ENCODE measurements at places on chromosomes 1 and 21. TPM values are rescaled to one million over a fixed set of nuclear protein-coding genes. Genes with fewer than 3 reads are reported as not detected.

The FCRL1 gene
- not detected for total RNA-seq

The PBX1 gene
- total RNA-seq, result 0.17 TPM

The LRRC38 gene
- total RNA-seq, result 0.71 TPM

The TMEM240 gene
- 3.1 TPM for total RNA-seq

GRCh38 chr1:73401666-73402065, 796.3 kb downstream of the LRRIQ3 start:
- peak; percentile 10 for DNase-seq

DNA sequence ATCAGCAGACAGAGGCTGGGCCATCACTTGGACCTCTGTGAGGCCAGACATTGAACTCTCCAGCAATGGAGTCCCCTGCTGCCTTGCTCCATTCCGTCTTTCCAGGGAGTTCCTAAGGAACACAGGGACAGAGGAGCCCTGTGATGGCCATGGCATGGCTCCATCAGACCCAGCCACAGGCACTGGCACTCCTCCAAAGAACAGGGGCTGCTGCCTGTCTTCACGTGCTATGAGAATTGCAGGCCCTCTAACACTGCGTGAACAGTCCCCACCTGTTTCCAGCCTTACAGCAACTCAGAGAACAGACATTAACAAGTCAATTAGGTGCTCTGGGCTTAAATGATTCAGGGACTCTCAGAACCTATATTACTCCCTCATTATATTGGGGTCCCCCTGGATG, 140.8 kb downstream of the ASTN1 start:
- no peak for DNase-seq

DNA sequence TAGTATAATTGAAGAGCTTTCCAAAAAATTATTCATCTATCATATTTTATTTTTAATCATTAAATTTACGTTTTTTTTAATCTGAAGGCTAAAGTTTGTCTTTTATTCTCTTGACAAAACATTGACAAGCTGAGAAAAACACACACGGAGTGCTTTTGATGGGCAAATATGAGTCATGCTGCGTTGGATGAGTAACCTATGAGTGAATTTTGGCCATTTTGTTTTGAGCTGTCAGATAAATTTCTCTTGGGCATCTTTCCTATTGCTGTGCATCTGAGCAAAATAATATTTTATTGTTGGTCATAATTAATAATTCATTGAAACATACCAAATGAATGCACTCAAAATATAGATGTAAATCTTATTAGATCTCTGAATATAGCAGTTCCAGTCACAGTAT, 1144.1 kb upstream of the ADGRL2 start:
- DNase-seq, result peak; percentile 49

- no peak for DNase-seq
These were observed 1.2 kb downstream of the LORICRIN start for GRCh38 chr1:153260585-153261280.

DNA sequence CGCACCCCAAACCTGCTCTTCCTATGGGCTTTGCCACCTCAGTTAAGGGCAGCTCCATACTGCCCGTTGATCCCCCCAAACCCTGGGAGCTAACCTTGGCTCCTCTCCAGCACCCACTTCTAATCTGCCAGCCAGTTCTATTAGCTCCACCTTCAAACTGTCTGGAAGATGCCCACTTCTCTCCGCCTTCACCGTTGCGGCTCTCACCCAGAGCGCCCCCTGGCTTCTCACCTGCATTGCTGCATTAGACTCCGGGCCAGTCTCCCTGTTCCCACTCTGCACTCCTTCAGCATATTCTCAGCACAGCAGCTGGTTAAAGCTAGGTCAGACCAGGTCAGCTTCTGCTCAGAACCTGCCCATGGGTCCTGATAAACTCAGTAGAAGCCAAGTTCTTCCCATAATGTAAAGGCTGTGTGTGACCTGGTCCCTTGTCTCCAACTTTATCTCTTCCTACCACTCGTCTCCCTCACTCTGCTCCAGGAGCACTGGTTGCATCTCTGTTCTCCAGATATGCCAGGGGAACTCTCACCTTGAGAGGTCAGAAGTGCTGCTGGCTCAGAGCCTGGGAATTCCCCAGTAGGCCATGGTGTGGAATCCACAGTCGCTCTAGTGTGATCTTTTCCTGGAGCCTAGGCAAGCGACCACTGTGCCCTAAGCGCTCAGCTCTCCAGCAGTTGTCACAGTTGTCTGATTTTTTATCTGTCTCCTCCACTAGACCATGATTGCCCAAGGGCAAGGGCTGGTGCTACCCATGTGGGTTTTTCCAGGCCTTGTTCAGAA, 150.3 kb downstream of the HMGB4 start:
- DNase-seq, result peak; percentile 13
